ENCODE measurements at places on chromosomes 4 and X.

GRCh38 chr4:166435449-166435848 lies 562.4 kb downstream of the TLL1 start:
- DNase-seq, result no peak

DNA sequence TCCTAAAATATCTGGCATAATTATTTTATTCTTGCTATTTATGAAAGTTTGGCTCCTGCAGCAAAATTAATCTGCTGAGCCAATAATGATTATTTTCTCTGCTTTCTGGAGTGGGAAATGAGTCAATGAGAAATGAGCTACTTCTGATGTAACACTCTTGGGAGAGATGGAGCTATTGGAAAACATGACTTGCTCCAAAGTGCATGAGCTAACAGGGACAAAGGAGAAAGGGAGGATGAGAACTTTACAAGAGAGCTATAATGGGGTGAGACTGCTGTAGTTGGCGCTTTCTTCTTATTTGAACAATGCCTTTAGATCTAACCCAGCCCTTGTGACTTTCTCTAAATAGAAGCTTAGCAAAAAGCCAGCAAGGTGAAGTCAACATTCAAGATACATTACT lies 615.1 kb downstream of the ANKRD50 start:
- DNase-seq, result no peak

GRCh38 chr4:155854582-155855226 lies 11.4 kb downstream of the ASIC5 start:
- no peak for DNase-seq

DNA sequence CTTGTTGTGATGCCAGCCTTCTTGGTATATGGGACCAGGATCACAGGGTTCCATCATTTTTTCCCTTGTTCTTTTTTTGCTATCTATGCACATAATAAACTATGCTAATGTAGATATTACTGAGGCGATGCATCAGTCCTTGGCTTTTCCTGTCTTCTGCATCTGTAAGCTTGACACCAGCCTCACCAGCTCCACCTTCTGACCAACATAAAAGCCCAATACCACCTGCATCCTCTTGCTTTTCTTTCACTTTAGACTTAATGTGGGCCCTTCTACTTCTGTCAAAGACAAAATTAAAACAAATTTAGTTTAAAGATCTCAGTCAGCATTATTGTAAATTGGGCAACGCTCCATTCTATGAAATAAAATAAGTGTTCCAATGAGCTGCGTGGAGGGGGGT lies 1718.8 kb upstream of the PCDH10 start:
- DNase-seq, result no peak

- DNase-seq, result no peak
These were observed 68.0 kb downstream of the OPHN1 start for GRCh38 chrX:68365341-68365740.

GRCh38 chr4:54566608-54567007 lies 91.1 kb upstream of the KIT start:
- DNase-seq, result no peak

DNA sequence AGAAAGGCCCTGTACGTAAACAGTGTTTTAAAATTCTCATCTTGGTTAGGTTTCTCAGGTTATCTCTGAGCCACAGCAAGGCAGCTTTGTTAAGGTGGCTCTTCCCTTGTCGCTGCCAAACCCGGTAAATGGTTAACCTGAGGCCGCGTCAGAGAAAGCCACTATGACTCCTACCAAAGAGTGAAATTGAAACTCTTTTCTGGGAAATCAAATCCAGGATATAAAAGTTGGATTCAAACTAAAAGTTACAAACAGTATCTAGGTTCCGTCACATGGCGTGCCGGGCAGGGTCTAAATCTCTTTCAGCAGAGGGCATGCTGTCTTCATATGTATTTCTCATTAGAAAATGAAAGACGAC lies 433 bp downstream of the MMAA start:
- peak; percentile 65 for DNase-seq

- no peak for DNase-seq
These were observed 12.2 kb downstream of the ITIH6 start for GRCh38 chrX:54785901-54786300.

- no peak for DNase-seq
These were observed 28.6 kb downstream of the SLC16A2 start for GRCh38 chrX:74449937-74450330.

DNA sequence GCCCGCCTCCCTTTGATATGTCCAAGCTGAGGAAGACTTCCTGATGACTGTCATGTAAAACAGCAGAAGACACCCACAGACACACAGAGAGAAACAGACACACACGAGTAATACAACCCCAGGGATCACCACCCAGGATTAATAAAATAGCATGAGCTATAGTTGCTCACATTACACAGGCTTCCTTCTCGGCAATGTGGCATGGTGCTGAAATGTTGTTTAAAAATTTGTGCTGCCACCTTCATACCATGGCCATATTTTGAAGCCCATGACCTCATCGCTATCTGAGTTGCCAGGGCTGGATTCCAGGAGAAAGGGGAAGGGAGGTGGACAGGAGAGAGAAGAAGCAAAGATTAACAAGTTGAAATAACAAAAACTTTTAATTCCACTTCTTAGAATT lies 111.7 kb downstream of the SYNPO2 start:
- DNase-seq, result no peak

DNA sequence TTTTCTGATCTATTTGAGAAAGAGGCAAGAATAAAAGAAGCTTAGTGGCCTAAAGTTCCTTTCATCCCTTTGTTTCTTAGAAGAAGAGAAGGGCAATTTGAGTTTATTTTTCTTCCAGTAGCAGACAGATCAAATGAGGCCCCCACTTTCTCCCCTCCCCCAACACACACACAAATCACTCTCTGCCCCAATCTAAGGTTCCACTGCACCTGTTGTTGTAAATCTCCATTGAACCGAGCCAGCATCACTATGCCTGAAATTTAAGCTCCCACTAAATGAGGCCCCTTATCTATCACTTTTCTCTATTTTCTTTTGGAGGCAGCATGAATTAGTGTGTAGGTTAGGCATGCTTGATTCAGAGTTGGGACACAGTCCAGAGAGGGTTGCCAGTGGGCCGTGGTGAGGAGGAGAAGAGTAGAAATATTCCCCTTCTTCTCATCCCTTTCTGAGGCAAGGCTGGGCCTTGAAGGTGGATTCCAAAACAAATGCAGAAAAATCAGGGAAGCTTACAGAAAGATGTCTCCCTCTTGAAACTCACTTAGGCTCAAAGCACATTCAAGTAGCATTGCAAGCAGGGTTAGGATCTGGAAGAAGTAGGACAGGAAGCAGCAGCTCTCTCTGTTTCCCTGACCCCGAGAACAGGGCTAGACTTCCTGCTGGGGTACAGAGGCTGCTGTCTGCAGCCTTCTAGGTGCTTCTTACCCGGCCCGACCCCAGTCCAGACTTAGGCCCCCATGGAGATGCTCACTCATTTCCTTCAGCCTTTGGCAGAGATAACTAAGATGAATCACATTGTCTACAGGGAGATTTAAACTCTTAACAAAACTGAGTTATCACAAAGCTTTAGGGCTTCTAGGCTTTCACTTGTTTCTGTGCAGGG lies 70.7 kb downstream of the RASL11B start:
- DNase-seq, result no peak

DNA sequence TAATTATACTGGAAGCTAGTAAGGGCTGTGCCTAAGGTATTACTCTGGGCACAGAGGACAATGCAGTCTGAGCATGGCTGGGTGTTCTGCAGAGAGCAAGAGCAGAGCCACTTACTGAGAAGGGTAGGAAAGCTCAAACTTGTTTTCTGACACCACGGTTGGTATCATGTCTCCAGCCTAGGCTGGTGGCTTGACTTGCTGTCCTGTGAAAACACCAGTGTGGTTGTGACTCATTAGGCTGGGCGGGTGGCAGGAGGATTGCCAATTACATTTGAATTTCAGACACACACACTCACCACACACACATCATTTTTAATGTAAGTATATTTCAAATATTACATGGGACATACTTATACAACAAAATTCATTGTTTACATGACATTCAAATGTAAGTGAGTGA lies 19.7 kb upstream of the MTM1 start:
- DNase-seq, result no peak

DNA sequence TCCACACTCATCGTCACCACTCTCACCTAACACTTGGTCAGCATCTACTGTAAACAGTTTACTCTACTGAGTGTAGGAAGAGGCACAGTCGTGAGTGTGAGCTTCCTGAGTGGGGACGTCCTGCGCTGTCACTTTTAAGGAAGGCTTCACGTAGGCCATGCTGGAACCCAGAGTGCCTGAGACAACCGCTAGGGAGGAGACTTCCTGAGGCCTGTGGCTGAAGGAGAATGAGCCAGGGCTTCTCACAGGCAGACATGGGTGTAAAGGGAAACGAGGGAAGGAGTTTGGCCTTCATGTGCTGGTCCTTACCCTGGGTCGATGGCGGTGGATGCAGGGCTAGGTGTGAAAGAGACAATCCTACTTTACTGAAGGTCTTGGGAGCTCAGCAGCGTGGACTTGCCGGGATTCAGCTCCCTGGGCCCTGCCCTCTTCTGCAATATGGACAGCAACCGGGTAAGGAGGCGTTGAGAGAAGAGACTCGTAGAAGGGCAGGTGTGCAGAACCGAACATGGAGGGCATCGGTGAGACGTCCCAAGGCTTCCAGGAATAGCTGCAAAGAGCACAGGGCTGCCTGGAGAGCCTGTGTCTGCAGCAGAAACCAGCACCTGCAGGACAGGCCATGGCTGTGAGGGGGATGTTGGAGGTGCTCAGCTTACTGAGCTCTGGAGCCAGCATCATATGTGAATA lies 48.7 kb upstream of the TLR3 start:
- no peak for DNase-seq

- no peak for DNase-seq
These were observed 871.3 kb downstream of the RAB28 start for GRCh38 chr4:12612876-12613275.

DNA sequence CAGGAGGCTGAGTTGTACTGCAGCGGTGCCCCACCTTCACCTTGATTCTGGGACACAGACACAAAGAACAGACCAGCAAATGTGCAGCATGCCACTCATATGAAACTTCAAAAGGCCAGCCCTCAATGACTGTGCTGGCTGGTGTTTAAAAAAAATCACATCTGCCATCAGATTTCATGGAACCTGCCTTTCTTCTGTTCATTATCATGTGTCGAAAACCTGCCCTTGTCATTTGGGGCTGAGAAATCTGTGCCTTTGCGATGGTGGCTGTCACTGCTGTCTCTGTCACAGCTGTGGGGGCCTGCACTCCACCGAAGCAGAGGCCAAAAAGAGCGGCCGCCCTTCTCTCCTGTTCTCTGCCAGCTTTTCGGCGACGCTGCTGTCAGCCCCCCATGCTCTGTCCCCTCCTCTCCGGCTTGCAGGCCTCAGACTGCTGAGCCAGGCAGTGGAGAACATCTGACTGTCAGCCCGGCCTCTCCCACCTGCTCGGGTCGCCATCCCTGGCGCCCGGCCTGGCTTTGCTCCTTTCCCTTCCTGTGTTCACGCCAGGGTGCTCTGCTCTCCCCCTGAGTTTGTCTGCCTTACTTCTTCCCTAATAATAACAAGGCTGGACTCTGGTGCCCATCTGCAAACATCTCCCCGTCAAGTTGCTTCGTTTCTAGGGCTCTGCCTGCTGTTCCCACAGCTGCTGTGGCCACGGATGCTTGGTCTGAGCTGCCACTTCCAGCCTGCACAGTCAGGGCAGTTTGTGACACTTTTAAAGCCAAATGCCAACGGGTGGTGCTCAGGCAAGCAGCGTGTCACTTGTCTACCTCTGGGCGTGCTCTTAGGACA lies 355.2 kb downstream of the UNC5C start:
- no peak for DNase-seq

- no peak for DNase-seq
These were observed 22.8 kb downstream of the FRAS1 start for GRCh38 chr4:78079726-78080430.

DNA sequence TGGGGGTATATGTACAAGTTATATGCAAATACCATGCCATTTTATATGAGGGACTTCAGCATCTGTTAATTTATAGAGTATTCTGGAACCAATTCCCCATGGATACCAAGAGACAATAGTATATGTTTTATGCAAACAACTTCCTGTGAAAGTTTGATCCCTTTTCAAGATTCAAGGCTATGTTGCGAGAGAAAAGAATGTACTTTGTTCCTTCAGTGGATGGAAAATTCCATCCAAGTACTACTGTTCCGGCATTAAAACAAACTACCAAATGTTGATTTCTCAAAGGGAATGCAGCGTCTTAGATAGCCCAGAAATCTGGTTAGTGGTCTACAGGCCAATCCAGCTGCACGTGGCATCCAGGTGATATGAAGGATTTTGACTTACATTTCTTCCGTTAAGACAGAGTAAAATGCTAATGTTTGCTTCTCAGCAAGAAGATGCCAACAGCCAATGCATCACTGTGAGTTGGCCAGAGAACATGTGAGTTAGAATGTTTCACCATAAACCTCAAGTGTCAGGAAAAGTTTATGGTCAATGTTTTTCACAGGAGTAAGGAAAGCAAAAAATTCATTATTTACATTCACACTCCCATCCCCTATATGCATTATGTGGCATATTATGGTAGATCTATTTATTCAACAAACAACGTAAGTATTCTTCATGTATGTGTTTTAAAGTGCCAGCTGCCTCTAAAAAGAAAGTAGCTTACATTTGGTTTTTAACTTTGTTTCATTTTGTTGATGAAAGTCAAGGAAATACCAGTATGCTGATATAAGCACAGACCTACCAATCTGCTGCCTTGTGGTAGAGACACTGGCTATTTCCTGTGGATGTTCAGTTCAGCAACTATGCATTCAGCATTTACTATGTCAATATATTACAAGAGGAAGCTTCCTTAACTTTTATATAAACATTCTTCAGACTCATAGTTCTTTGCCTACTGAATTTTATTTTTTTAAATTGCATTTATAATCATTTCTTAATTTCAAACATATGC lies 44.4 kb downstream of the METTL14 start:
- DNase-seq, result peak; percentile 4

DNA sequence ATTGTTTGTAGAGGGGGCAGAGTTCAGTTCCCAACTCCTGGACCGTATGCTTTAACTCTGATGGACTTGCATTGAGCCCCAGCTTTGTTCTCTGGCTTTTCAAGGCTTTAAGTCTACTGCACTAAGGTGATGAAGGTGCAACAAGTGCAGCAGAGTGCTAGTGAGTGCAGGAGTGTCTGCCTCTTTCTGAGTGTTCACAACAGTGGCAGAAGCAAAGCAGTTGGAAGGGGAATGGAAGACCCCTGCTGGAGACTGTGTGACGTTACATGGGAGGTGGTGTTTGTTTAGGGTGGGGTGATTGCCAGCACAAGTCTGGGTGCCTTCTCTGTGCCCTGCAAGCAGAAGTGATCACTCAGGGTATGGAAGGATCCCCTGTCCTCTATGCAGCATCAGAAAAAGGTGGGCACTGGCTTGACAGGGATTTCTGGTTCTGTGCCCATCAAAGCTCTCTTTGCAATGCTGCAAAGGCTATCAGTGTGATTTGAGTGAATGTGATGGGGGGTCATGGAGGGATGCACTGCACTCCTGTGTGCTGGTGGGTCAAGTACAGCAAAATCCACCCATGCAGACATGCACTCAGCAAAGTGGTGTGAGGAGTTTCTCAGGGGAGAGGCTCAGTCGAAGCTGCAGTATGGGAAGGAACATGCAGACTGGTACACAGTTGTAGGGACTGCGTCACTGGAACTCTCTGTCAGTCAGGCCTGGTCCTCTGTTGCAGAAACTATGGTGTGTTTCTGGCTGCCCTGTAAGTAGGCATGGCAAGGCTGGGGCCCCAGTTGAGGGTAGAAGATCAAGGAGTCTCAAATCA lies 70.9 kb upstream of the UGT2B7 start:
- no peak for DNase-seq

- DNase-seq, result no peak
These were observed 387.3 kb downstream of the SPRY1 start for GRCh38 chr4:123783921-123784320.

- DNase-seq, result no peak
These were observed 234.5 kb downstream of the FBXW7 start for GRCh38 chr4:152301381-152301780.

Data from CD4-positive, alpha-beta T cell treated with Interleukin-15 for 4 hours (primary cell).